ENCODE measurements at places on chromosomes 4 and X. TPM values are rescaled to one million over a fixed set of nuclear protein-coding genes. Genes with fewer than 3 reads are reported as not detected.

Gene S100P
- polyA plus RNA-seq: 20.9 TPM

Gene RGN
- polyA plus RNA-seq: not detected

Gene MAGEA8
- polyA plus RNA-seq: not detected

Gene TCEAL7
- not detected for polyA plus RNA-seq

Gene NDNF
- not detected for polyA plus RNA-seq

Gene FOXR2
- not detected for polyA plus RNA-seq

Gene TRIM61
- not detected for polyA plus RNA-seq

Gene ADH1C
- not detected for polyA plus RNA-seq
